Kidney epithelial cell (primary cell): ENCODE measurements at places on chromosomes 5 and 9.
A peak's percentile ranks its signal among the peaks of the same experiment; 100 is the strongest.

- DNase-seq = peak; percentile 26
Observed at GRCh38 chr9:134301387-134302129, 24.7 kb upstream of the RXRA start.

DNA sequence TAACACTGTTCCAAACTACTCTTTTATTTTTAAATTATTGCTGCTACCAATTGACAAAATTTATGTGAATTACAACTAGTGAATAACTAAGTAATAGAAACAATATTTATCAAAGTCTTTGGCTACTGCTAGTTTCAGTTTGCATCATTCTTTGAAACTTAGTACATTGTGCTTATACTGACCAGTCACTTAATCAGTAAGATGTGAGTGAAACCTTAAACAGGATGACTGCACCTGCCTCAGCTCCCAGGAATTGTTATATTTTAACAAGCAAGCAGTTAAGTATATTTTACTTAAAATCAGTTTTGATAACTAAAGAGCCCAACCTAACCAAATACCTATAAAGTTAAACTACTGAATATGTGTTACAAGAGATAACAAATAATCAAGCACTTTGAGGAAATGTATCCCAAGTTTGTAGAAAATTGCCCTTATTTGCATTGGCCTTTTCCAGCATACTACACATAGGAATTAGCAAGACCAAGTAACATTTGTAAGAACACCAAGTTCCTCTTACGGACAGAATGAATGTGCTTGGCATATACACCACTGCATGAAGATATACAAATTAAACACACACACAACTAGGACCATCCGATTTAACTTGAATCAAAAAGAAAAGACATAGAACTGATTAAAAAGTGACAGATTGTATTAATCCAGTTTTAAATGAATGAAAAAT is 545.5 kb upstream of the DAB2 start:
- DNase-seq = no peak

- peak; percentile 45 for DNase-seq
Observed at GRCh38 chr5:123610665-123611405, 98.9 kb downstream of the CSNK1G3 start.

DNA sequence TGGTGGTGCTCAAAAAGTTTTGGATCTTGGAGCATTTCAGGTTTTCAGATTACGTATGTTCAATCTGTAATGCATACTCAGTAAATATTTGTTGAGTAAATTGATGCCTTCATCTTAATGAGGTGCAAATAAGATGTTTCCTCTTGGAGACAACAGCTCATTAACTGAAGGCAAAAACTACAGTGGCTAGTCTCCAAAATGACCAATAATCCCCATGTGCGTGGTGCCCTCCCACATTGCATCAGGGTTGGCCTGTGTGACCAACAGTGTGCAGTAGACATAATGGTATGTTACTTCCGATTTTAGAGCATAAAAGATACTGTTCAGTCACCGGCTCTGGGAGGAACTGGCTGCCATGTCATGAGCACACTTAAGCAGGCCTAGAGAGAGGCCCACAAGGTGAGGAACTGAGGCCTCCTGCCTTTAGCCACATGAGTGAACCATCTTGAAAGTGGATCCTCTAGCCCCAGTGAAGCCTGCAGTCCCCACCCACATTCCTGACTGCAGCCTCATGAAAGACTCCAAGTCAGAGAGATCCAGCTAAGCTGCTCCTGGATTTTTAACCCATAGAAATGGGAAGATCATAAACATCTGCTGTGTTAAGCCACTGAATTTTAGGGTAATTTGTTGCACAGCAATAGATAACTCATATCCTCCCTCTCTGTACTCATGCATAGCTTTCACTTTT is 55.7 kb downstream of the LIFR start:
- no peak for DNase-seq

DNA sequence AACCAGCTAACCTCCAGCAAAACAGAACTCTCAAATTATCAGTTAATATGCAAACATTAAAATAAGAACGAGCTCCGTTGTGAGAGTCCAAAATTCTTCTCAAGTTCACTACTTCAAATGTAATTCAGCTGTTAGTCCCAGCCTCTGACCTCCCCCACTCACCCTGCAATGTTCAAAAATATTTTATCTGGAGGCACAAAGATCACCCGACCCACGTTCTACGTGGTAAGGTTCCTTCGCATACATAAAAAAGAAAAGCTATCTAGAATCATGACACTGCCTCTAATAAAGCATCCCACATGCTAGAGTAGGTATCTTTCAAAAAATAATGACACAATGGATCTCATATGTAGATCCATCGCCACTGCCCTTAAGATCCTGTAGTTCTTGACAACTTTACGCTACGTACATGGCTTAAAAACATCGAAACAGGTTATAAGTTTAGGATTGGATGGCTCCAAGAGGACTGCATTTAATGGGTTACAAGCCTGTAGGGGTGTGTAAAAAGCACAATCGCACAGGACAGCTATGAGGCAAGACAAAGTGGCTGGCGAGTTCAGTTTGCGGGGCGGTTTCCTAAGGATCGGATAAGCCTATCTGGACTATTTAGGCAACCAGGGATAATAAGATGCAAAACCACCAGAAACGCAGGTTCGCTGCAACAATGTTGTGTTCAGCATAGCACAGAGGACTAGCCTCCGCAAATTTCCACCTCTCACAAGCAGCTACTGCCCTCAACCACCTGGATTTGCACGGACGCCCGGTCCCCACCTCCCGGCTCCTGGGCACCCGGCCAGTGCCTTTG is 969 bp downstream of the CLK4 start:
- no peak for DNase-seq

DNA sequence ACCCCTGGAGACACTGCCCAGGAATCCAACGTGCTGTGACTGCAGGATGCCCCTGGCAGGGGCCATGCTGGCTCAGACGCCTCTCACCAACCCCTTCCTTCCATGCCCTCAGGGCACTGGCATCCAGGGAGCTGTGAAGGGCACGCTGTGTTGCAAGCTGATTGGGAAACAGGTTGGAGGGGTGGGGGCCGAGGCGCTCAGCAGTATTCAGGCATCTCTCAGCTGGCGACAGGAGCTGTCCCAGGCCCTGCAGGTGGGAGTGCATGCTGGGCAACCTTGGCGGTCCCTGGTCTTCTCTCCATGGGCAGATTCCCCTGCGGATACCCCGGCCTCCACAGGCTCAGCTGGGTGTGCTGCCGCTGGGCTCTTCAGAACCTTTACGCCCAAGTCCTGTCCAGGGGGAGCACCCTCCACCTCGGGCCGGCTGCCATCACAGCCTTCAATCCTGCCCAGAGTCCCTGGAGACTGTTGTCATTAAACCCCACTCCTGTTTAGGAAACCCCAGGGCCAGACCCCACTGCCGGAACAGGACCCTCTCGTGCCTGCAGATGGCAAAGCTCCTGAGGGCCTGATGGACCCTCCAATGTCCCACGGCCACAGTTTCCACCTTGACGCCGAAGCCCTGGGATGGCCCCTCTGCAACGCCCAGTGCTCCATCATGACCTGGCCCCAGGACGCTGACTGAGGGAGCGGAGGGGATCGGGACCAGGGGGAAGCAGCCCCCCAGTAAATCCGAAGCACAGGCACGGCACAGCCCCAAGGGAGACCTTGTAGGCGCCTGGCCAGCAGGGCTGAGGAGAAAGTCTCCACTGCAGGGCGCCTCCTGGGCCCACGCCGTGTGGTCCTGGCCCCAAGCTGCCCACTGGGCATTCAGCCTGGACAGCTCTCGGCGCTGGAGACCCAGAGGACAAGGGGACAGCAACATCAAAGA is 9.3 kb downstream of the TPPP start:
- DNase-seq = no peak

GRCh38 chr9:98961513-98962180 is 17.9 kb downstream of the COL15A1 start:
- no peak for DNase-seq

- DNase-seq = no peak
Observed at GRCh38 chr9:90960941-90961340, 159.3 kb downstream of the SYK start.

DNA sequence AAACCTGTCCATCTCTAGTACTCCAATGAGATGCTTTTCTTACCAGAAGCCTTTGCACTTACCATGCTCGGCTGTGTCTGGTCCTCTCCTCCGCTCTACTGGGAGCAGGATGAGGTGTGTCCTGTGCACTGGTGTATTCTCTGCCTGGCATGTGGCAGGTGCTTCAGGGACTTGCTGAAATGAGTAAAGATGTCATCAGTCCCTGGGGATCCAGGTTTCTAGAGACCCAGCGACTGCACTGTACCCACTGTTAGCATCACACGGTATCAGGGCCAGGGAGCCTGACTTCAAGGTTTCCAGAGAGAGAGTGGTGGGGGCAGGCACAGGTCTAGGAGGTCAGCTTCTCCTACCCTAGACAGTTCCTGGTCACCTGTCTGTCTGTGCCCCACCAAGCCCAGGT is 10.5 kb downstream of the PTTG1 start:
- DNase-seq = no peak

GRCh38 chr9:4084435-4084818 is 215.4 kb downstream of the GLIS3 start:
- no peak for DNase-seq

DNA sequence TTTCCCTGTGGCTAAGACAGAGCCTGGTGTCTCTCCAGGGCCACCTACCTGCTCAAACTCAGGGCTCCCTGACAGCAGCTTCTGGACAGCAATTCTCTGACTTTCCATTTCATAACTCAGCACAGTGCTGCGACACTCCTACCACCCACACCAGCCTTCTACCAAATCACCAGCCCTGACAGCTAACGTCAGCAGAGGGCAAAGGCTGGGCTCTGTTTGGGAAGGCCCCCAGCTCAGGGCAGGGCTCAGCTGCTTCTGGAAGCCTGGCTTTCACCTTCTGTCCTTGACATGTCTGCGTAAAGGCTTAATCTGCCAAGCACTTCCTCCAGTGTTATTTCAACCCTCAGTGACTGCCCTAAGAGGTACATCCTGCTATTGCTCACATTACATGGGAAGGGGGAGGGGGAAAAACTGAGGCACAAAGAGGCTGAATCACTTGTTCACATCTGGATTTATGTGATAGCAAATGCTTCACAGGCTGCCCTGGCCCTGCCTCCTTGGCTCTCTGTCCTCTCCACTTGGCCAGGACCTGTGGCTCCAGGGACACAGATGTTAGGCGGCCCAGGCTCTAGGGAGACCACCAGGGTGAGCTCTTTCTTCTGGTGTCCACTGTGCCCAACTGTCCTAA is 102.5 kb upstream of the PANK3 start:
- DNase-seq = peak; percentile 10

GRCh38 chr5:32583582-32584232 is 1.6 kb upstream of the SUB1 start:
- no peak for DNase-seq

DNA sequence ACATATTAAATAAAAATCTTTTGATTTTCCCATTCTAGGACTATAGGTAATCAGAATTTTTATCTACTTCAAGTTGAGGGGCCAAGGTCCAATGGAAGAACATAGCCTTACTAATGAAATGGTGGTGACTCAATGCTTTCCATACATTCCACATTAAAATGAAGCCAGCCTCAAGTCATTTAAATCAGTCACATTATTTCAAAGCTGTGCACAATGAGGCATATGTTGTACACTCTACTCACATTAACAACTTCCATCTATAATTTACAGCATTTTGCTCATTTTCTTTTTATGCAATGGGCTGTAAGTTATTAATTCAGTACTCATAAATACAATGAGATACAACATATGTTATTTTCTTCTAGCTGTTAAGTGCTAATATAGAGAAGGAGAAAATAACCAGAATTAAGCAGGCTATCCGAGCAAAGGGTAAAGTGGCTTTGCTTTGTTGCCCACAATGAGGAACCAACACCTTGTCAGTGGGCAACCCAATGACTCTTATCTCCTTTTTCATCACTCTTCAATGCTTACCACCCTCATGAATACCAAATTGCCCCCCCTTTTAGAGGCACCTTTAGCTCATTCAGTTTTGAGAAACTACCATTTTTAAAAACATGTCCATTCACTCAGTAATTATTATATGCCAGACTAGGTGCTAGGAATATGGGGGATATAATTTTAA is 52.4 kb downstream of the TTLL11 start:
- no peak for DNase-seq

DNA sequence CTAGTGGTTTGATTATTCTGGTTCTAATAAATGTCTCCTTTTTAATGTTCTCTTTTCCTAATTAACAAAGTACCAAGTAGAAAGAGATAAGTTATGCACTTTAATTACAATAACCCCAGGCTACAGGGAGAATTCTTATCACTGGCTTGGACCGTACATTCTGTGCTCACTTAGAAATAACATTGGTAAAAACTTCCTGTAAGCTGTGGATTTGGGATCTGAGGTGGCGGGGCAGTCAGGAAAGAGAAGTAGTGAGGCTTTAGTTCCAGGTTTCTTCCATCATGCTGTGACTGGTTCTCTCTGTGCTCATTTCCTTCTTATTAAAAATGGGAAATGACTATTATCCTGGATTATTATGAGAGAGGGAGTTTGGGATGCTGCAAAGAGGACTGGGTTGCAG is 142.0 kb downstream of the EGFLAM start:
- DNase-seq = no peak

DNA sequence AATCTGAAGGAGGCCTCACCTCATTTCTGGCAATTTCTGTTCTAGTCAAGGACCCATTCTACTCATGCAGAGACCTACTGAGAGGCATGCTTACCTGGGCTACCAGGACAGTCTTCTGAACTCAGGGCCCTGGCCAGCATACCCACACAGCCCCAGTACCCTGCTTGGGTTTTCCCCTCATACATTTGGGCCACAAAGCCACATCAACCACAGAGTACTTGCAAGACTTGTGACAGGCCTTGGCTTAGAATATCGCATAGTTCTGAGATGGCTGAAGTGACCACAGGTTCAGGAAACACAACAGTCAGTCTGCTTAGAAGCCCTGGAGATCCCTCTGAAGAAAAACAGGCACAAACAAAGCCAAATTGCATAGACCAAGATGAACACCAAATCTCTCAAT is 758.8 kb upstream of the CDH9 start:
- no peak for DNase-seq

DNA sequence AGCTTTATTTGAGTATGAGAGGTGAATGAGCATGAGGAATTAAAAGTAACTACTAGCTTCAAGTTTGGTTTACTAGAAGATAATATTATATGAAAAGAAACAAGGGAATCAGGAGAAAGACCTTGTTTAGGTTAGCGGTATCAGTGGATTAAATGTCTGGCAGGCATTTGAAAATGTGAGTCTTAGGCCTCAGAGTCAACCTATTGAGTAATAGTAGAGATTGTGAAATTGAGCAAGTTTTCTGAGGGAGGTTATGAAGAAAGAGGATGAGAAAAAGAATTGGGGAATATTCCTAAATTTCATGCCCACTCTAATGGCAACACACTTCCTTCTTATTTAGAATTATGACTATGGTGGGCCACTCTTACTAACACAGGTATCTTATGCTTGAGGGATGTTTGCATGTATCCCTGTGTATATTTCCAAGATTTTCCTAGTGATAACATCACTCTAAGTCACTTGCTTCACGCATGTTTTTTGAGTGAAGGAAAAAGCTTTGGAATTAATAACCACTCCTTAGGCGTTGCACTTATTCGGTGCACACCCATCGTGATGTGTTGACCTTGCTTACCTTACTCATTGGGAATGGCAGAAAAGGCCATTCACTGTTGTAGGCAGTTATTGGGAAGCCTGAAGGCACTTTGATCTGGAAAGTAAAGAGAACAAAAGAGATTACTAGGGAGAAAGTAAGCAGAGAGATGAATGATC is 8.2 kb upstream of the ELL2 start:
- no peak for DNase-seq

GRCh38 chr5:1357946-1358725 is 13.2 kb upstream of the CLPTM1L start:
- no peak for DNase-seq

- DNase-seq = no peak
Observed at GRCh38 chr5:72154076-72154756, 46.9 kb downstream of the MAP1B start.
